ENCODE measurements at places on chromosomes 13 and 19.

GRCh38 chr13:78100486-78100885, 181.9 kb upstream of the EDNRB start:
- peaks cover 6% of the 10 kb centered on the region for H3K27me3 ChIP-seq
- H3K4me1 ChIP-seq: peaks cover 6% of the 10 kb centered on the region
- no peak overlapping the region for H3K27ac ChIP-seq

DNA sequence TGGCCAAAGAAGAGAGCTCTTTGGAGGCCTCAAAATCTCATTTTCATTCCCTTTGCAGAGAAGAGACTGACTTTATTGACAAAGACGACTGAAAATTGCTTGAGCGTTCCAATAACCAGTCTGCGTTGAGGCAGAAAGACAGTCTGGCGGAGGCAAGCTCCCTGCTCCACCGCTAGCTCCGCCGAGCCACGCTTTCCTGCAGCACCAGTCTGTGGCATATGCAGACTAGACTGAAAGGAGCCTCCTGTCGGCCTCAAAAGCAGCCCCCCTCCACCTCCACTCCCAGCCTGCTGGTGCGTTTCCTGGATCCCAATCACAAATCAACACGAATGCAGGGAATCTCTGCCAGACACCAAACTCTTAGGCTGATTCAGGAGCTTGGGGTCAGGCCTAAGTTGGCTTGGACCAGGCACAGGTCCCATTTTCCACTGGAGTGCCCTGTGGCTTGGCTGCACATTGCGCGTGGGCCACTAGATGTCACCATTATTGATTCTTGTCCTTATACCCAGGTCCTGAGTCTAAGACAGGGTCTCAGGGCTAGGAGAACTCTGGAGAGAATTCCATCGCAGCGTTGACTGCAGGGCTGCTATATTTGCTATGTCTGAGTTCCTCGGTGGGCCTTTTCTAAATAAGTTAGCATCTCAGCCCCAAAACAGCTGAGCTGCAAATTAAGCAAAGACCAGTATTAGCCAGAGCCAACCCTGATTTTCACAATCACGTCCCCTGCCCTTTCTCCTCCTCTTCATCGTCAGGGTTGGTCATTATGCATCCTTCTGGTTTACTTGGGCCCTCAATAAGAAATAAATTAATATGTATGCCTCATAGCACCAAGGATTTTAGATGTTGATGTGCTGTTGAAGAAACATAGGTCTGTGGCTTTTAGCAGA, 5.2 kb upstream of the ZNF507 start:
- H3K4me3 ChIP-seq: no peak overlapping the region
- peaks cover 8% of the 10 kb centered on the region for H3K27me3 ChIP-seq
- H3K27ac ChIP-seq: no peak overlapping the region

DNA sequence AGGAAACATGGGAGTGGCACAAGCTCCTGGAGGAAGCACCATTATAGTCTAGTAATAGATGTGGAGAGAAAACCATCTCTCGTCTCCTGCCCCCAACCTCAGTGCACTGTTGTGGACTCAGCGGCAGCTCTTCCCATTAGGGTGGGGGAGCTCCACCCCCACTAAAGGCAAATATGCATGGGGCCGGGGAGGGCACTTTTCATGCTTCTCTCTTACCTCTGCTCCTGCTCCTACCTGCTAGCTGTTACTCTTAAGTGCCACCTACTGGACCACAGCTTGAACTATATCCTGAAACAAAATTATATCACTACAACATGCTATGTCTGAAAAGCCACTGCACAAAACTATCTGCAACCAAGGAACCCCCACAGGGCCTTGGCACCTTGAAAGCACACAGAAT, 112.6 kb upstream of the DACH1 start:
- H3K27me3 ChIP-seq: no peaks in the 10 kb centered on the region
- H3K4me3 ChIP-seq: no peak overlapping the region
- no peak overlapping the region for H3K27ac ChIP-seq
- no peaks in the 10 kb centered on the region for H3K36me3 ChIP-seq
- H3K4me1 ChIP-seq: no peaks in the 10 kb centered on the region

DNA sequence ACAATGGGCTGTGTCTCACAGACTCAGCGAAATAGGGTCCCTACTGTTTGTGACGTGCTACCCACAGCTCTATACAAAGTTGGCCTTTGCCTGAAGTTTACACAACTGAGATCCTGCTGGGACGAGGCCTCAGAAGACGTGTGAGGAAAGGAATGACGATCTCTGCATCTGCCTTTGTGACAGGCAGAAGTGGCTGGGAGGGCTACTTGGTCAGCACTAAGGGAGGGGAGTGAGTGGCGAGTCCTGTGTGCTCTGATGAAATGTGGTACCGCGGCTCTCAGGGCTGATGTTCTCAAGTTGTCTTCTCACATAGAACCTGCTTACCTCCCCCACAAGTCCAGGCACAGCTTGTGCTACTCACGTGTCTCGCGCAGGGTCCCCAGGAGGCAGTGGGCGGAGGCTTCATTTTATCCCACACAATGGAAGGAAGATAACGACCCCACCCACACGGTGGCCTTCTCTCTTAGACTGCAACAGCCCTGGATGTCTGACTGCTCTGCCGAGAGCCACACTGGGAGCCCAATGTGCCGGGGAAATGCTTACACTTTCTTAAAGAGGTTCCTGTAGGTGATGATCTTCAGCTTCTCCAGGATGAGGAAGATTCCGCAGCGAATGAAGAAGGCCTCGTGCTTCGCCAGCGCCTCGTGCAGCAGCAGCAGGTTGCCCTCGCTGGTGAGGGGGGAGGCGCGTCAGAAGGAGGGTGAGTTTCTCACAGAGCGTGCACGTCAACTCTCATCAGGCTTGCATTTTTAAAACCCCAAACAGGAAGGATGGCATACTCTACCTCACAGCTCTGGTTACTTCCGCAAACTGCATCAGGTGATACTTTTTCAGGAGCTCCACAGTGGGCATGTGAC, 21.2 kb downstream of the PROZ start:
- H3K27me3 ChIP-seq: no peaks in the 10 kb centered on the region
- no peak overlapping the region for H3K27ac ChIP-seq
- peaks cover 63% of the 10 kb centered on the region for H3K36me3 ChIP-seq
- DNase-seq: no peak

DNA sequence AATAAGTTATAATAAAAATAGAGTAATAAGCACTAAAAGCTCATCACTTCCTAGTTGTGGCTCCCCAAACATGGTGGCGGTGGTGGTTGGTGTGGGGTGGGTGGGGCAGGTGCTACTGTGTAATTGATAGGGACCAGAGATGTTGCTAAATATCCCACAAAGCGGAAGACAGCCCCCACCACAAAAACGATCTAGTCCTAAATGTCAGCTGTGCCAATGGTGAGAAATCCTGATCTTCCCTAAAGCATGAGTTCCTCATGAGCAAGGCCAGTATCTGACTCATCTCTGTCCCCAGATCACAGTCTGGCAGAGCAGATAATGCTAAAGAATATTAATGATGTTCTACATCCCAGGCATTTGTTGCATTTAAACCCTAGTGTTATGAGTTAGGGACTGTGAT, 1.9 kb upstream of the EDDM13 start:
- no peak overlapping the region for H3K27ac ChIP-seq
- H3K36me3 ChIP-seq: peaks cover 5% of the 10 kb centered on the region
- DNase-seq: no peak
- no peaks in the 10 kb centered on the region for H3K4me1 ChIP-seq
- H3K4me3 ChIP-seq: no peak overlapping the region
- H3K27me3 ChIP-seq: no peaks in the 10 kb centered on the region

- no peak overlapping the region for H3K4me3 ChIP-seq
- H3K36me3 ChIP-seq: no peaks in the 10 kb centered on the region
- DNase-seq: no peak
- no peaks in the 10 kb centered on the region for H3K4me1 ChIP-seq
- no peak overlapping the region for H3K27ac ChIP-seq
- peaks cover 3% of the 10 kb centered on the region for H3K27me3 ChIP-seq
Observed at GRCh38 chr13:78960881-78961280, 301.9 kb upstream of the OBI1 start.

GRCh38 chr13:90105276-90105675, 1242.2 kb upstream of the MIR17HG start:
- no peak for DNase-seq
- H3K27me3 ChIP-seq: no peaks in the 10 kb centered on the region
- no peaks in the 10 kb centered on the region for H3K36me3 ChIP-seq
- no peak overlapping the region for H3K27ac ChIP-seq
- no peaks in the 10 kb centered on the region for H3K4me1 ChIP-seq

DNA sequence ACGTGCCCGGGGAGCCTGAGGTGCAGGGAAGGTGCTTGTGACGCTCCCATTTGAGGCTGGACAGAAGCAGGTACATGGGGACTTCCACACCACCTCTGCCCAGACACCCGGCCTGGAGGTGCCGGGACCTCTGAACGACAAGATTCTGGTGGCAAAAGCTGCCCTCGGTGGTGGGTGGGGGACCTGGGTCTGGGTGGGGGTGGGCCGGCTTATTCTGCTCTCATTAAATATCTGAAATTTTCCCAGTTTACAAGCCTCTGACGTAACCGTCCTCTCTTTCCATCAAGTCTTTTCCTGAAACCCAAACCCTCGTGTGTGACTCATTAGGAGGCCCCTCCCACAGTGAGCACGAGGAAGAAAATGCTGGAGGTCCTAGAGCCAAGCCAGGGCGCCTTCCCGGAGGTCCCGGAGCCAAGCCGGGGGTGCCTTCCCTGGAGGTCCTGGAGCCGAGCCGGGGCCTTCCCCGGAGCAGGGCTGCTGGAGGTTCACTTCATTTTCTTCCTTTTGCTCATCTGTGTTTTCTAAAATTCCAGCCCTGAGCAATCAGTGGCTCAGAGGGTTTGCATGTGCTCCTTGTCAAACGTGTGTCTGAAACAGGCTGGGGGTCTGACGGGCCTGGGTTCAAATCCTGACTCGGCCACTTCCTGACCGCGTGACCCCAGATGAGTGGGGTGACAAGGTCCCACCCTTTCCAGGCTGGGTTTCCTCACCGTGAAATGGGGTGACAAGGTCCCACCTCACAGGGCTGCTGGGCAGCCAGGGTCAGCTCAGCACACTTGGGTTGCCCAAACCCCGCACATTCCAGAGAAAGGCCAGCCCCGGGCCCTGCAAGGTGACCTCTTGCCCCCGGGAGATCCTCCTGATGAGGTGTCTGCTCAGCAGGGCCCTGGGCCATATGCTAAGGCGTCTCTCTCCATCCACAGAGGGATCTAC, 10.0 kb downstream of the CFD start:
- no peak overlapping the region for H3K4me3 ChIP-seq
- no peak overlapping the region for H3K27ac ChIP-seq
- H3K36me3 ChIP-seq: peaks cover 7% of the 10 kb centered on the region
- no peak for DNase-seq

DNA sequence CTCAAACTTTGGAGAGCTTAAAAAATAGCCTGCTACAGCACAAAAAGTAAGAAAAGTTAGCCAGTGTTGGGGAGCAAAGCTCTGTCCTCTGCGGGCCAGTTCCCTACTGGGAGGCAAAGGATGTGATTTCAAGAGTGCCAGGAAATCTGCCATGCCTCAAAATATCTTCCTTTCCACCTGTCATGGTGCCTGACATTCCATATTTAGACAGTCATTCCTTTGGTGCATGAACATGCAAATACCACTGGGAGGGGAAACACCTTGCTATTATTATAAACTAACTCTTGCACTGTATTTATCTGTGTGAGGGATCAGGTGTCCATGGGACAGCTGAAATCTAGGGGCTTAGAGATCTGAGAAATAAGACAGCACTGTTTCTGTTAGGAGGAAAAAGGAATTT, 10.3 kb downstream of the FREM2 start:
- DNase-seq: no peak
- H3K36me3 ChIP-seq: no peaks in the 10 kb centered on the region
- H3K27me3 ChIP-seq: no peaks in the 10 kb centered on the region
- H3K4me3 ChIP-seq: no peak overlapping the region
- no peak overlapping the region for H3K27ac ChIP-seq
- no peaks in the 10 kb centered on the region for H3K4me1 ChIP-seq

DNA sequence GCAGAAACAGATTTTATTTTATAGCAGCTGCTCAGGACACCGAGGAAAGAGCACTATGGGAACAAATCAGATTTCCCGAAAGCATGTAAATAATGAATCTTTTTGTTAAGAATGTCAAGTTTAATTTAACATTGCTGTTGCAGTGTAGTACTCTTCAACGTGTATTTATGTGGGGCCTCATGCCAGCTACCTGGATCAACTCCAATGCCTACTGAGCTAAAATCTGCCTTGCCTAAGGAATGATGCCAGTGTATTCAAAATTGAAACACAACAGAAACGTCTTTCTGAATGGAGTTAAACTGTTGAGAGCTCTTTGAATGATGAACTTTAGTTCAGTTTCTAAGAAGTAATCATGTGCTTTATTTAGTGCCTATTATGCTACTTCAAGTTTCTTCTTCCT, 1379.8 kb upstream of the ATXN8OS start:
- H3K4me3 ChIP-seq: no peak overlapping the region
- no peaks in the 10 kb centered on the region for H3K27me3 ChIP-seq
- no peak overlapping the region for H3K27ac ChIP-seq
- DNase-seq: no peak
- H3K4me1 ChIP-seq: no peaks in the 10 kb centered on the region
- no peaks in the 10 kb centered on the region for H3K36me3 ChIP-seq

DNA sequence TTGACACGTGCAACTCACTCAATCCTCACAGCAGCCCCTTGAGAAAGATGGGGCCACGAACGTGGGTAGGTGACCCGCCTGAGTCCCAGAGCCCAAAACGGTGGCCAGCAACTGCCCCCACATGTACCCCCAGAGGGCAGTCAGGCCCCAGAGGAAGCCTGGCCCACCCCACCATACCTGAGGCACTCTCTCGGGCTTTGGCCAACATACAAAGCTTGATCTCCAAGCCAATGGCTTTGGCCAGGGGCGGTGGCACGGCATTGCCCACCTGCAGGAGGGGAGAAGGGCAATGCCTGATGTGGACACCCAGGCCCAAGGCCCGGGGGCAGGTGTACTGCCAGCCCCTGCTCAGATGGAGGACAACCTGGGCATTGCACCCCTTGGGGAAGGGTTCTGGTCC, 14.3 kb upstream of the EIF3G start:
- peaks cover 21% of the 10 kb centered on the region for H3K36me3 ChIP-seq
- no peak overlapping the region for H3K4me3 ChIP-seq
- H3K27me3 ChIP-seq: no peaks in the 10 kb centered on the region
- no peak overlapping the region for H3K27ac ChIP-seq
- H3K4me1 ChIP-seq: no peaks in the 10 kb centered on the region

Data from activated naive CD8-positive, alpha-beta T cell treated with anti-CD3 and anti-CD28 coated beads, Interleukin-2, amount 50 U/mL, for 24 hours (primary cell).